Renal cortex interstitium (tissue), 15 donors: ENCODE measurements at places on chromosomes 13 and 19. TPM values are rescaled to one million over a fixed set of nuclear protein-coding genes. Genes with fewer than 3 reads are reported as not detected.

The SYT5 gene
- 0.11 TPM for polyA plus RNA-seq

The NFIC gene
- 19.6 TPM for polyA plus RNA-seq

The PEG3 gene
- 101 TPM for polyA plus RNA-seq

The RETN gene
- polyA plus RNA-seq: 1.4 TPM

The AP1M2 gene
- polyA plus RNA-seq: 55.7 TPM

The SERTAD3 gene
- 34.6 TPM for polyA plus RNA-seq

The SERPINE3 gene
- polyA plus RNA-seq: 0.65 TPM

DNA sequence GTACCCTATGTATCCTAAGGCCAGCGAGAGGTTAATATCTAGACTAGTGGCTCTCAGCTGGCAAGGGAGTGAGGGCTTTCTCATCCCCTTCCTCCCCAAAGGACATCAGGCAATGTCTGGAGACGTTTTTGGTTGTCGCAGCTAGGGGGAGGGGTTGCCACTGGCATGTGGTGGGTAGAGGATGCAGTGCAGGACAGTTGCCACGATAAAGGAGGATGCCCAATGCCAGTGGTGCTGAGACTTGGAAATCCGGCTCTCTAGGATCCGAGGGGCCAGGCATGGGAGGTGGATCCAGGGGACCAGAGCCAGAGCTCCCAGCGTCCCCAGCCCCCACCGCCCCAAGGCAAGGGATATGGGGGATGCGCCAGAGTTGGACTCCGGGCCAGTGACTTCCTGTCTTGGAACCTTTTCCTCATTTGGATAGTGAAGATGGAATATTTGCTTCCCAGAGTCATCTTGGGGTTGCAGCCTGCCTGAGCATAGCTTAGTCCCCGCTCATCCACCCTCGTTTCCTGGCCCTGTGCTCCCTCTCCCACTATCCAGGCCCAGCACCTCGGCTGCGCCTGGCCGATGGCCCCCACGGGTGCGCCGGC is 4.9 kb downstream of the SSC5D start:
- no peak for DNase-seq

DNA sequence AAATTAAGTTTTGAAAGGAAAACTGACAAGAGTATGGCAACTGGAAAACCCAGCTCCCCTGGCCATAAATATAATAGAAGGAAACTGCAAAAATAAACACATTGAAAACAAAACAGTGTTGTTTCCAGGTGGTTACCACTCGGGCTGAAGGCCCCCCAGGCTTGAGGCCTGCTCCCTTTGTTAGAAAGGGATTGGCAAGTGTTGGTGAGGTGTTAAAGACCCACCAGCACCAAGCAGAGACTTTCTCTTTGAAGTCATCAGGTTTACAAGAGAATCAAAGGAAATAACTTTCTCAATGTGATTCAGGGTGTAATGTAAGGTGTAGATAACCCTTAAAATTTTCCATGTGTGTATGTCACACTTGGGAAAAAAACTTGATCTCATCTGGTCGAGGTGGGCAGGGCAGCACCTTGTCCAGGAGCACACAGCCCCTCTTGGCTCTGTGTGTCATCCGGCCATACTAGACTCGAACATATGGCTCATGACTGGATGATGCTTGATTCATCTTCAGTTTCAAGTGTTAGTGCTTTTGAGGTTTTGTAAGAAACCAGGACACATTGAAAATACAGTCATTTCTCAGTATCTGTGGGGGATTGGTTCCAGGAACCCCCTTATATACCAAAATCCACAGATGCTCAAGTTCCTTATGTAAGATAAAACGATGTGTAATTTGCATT is 7.8 kb downstream of the ACTN4 start:
- no peak for DNase-seq

DNA sequence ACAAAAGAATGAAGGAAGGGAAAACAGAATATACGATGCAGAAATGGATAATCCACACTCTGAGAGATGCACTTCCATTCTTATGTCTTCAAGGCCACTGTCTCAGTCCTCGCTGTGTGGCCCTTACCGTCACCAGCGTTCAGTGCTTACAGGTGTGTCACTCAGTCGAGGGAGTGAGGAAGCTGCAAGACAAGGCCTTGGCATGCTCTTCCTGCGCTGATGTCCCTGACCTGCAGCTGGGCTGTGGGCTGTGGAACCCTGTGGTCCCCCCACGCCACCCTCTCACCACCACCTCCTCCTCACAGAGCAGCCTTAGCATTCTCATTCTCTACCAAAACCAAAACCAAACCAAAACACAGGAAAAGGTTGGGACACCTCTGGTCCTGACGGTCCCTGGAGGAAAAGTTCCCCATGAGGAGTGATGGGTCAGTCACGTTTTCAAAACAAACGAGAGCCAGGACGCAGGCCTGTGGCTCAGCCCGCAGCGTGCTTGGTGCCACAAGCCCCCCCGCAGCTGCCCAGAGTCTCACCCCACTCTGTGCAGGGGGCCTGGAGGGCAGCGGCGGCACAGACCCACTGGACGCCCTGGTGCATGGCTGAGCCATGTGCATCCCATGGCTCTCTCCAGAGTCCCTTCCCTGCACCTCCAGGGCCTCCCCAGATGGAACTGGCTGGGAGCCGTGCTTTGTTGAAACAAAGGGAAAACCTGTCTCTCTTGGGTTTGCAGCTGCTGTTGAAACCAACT is 48.2 kb upstream of the GPR183 start:
- no peak for DNase-seq

- no peak for DNase-seq
Measured at GRCh38 chr13:99307648-99308339, 595 bp upstream of the GPR183 start.

DNA sequence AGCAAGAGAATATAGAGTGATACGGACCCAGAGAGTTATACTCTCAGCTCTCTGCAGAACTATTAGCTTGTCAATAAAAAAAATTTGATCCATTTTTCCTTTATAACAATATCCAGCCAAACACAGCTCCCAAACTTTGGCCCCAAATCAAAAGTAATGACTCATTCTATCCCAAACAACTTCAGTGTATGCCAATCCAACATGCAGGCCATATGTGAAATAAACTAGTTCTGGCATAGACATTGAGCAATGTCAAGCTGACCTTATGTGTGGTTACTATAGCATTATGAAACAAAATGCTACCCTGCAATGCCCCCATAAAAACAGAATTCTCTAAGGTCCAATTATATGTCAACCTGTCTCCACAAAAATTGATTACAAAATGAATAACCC is 209.5 kb downstream of the DNAJC15 start:
- DNase-seq: no peak

DNA sequence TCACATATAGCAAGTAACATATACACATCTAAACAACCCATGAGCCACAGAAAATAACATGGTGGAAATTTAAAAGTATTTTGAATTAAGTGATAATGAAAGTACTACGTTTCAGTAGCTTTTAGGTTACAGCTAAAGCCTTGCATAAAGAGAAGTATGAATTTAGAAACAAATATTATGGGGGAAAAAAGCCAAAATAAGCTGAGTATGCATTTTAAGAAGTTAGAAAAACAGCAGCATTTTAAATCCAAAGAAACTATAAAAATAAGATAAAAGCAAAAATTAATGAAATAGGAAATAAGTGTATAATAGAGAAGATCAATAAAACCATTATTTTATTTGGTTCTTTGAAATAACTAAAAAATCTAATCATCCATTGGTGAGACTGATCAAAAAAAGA is 89.8 kb upstream of the ARHGEF7 start:
- DNase-seq: no peak

- no peak for DNase-seq
Measured at GRCh38 chr19:9911524-9912185, 24.7 kb downstream of the OLFM2 start.

DNA sequence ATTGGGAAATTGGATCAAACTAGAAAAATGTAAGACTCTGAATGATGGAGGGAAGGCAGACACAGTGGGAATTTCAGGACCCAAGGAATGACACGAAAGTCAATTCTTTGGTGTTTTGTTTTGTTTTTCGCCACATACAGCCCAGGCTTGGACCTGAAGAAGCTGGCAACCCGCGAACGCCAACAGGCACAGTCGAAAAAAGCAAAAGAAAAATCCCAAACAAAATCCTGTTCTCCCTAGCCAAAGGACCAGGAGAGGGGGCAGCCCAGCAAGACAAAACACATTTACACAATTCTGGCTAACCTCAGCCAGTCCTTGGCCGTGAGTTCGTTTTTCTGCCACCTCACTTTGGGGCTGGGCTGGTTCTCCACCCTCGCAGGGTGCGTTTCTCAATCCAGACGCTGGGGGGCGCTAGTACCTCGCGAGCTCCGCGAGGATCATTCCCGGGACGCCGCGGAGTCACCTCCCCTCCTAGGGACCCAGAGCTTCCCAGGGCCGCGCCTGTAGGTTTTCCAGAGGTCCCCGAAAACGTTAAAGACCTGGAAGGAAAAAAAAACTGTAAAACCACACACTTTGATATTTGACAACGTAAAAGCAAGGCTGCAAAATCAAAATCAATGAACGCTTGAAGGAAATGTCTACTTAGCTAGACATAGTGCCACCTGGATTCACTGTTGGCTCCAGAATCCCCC is 34.9 kb upstream of the TPM4 start:
- peak; percentile 60 for DNase-seq

DNA sequence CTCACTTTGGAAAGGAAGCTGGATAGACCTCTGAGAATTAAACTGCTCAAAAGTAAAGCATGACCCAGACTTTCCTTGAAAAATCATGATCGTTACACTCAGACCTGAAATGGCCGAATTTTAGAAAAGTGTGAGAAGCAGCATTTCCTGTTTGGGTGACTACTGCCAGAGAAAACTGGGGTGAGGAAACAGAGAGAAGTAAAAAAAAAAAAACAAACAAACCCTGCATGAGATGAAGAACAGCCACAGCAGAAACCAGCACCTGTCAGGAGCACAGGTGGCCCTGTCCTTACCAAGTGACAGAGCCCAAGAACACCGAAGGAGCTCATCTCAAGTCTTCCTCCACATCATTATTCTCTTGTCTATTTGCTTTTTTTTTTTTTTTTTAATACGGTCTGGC is 12.0 kb upstream of the ADPRHL1 start:
- DNase-seq: no peak

DNA sequence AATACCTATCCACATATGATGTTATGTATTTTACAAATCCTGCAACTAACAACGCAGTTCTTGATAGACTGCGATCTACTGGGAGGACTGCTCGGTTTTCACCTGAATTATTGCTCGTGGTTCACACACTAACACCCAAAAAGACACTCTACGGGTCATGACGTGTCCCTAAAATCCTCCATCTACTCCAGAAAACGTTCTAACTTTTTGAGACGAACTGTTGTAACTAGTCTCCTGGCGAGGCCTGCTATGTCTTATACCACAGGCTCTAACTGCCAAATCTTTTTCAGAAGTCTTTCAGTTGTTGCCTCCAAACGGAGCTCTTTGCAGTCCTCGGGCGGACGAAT is 108.2 kb downstream of the KCNRG start:
- no peak for DNase-seq

DNA sequence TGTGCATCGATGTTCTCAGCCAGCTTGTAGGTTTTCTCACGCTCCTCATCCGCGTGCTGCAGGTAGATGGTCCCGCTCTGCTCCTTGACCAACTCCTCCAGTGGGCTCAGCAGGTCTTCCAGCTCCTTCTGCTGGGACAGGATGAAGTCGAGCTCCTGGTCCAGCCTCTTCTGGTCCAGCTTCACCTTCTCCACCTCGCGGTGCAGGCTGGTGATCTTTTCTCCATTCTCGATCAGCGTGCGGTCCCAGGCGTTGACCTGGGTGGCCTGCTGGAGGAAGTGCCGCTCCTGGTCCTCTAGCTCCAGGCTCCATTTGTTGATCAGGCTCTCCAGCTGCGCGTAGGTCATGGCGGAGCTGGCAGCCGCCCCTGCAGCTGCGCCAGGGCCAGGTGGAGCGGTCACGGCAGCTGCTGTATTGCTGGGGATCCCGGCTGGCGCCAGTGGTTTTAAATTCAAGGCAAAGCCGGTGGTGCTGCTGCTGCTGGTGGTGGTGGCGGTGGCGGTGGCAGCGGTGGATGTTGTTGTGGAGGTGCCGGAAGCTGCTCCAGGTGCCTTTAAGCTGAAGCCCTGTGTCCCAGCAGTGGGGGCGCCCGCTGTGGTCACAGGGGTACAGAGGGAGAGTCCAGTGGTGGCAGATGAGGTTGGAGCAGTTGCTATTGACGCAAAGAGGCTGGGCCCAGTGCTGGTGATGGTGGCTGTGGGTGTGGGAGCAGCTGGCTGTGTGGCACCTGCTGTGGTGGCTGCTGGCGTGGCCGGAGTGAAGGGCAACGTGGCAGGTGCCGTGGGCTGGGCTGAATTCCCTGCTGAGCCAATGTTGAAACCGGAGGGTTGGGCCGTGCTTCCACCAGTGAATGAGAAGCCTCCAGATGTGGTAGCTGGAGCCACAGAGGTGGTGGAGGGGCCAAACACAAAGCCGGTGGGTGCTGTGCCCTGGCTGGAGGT is 12.1 kb upstream of the IL4I1 start:
- DNase-seq: no peak

GRCh38 chr19:47613165-47614020 is 4.5 kb downstream of the BICRA start:
- DNase-seq: no peak

DNA sequence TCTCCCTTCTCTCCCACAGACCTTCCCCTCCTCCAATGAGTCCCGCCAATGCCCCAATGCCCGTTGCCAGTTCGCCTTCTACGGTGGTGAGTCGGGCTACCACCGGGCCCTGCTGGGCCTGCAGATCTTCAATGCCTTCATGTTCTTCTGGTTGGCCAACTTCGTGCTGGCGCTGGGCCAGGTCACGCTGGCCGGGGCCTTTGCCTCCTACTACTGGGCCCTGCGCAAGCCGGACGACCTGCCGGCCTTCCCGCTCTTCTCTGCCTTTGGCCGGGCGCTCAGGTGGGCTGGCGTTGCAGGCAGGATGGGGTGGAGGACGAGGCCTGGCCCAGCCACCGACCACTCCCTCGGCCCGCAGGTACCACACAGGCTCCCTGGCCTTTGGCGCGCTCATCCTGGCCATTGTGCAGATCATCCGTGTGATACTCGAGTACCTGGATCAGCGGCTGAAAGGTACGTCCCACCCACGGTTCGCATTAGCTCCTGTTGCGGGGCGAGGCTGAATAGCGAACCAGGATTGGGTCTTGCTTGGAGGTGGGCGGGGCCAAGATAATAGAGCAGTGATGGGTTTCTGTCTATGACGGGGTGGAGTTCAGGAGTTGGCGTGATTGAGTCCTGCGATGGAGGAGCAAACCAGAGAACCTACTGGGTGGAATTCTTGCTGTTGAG is 11.1 kb downstream of the SLC44A2 start:
- DNase-seq: no peak
